H9 (cell line): ENCODE measurements at places on chromosomes 16 and 17. TPM values are rescaled to one million over a fixed set of nuclear protein-coding genes. Genes with fewer than 3 reads are reported as not detected.
A peak's percentile ranks its signal among the peaks of the same experiment; 100 is the strongest.

TSNAXIP1 gene
- total RNA-seq, result 1.1 and 1.3 TPM in 2 replicates

CHST5 gene
- 0.11 TPM in 1 of 2 replicates, not detected in the other for total RNA-seq

OTOP2 gene
- total RNA-seq, result 0.11 TPM in 1 of 2 replicates, not detected in the other

FHOD1 gene
- total RNA-seq, result 67.0 and 70.7 TPM in 2 replicates

ZNF232 gene
- total RNA-seq, result 44.7 and 46.4 TPM in 2 replicates

CCT6B gene
- 1.4 and 1.7 TPM in 2 replicates for total RNA-seq

KCNH6 gene
- 1.6 and 2.3 TPM in 2 replicates for total RNA-seq

GNAO1 gene
- total RNA-seq, result 16.9 and 17.0 TPM in 2 replicates

SCN4A gene
- total RNA-seq, result 5.0 and 5.8 TPM in 2 replicates

NFATC3 gene
- 31.6 and 33.0 TPM in 2 replicates for total RNA-seq

CDRT15 gene
- total RNA-seq, result not detected in 2 replicates

- DNase-seq, result no peak
Measured at GRCh38 chr16:64455275-64455674, 666.6 kb downstream of the CDH11 start.

- no peak for DNase-seq
Measured at GRCh38 chr17:59501690-59502089, 63.7 kb upstream of the DHX40 start.

DNA sequence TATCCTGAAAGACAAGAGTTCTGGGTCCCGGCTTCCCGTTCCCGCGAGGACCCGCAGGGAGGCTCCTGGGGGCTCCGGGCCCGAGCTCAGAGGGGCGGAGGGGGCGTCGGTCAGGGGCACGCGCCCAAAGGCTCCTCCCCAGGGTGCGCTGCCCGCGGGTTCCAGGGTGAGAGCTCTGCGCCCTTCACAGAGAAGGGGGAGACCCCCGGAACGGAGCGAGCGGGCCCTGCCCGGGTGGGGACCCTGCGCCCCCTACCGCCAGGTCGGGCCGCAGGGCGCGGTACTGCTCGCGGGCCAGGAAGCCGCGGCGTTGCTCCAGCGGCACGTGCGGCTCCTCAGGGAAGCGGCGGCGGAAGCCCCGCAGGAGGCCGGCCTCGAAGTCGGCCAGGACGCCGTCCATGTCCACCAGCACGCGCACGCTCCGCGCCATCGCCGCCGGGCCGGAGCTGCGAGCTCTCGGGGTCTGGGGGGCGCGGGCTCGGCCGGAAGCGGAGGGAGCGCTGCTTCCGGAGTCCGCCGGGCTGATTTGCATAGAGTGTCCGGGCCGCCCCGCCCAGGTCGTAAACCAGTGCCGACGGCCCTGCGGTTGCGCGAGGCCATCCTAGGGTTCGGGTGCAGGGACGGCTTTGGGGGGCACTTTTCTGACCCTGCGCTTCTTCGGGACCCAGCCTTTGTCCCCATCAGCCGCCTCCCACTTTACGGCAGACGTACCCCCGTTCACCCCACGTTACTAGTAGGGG lies at the start of gene NT5C:
Gene NT5C, minus strand, starts transcription at position 465 of the 740 bp plus-strand sequence. Its CDS starts 35 bp downstream, at position 430.
- DNase-seq, result peak; percentile 93

- DNase-seq, result no peak
Measured at GRCh38 chr16:83913245-83913633, 14.3 kb downstream of the MLYCD start.

- peak; percentile 71 for DNase-seq
Measured at GRCh38 chr16:47887496-47887895, 268.3 kb downstream of the ABCC12 start.

- DNase-seq, result no peak
Measured at GRCh38 chr16:62625326-62625725, 589.1 kb upstream of the CDH8 start.

DNA sequence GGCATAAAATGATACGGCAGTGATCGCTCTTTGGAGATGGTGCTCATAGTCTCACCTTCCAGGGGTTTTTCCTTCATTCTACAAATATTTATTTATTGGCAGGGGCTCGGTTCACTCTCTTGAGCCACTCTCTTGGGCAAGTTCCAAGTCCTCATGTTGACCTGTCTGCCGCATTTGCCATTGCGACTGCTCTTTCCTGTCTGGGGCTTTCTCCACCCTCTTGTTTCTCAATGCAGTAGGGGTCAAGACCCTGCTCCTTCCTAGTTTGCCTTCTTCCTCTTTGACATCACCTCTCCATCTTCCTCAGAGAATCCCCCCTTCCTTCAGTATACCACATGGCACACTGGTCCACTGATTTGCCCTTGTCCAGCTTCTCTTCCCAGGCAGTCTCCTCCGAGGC lies 21.9 kb upstream of the LRRC75A start:
- no peak for DNase-seq

GRCh38 chr17:6706499-6706898 lies 6.7 kb downstream of the SLC13A5 start:
- no peak for DNase-seq

DNA sequence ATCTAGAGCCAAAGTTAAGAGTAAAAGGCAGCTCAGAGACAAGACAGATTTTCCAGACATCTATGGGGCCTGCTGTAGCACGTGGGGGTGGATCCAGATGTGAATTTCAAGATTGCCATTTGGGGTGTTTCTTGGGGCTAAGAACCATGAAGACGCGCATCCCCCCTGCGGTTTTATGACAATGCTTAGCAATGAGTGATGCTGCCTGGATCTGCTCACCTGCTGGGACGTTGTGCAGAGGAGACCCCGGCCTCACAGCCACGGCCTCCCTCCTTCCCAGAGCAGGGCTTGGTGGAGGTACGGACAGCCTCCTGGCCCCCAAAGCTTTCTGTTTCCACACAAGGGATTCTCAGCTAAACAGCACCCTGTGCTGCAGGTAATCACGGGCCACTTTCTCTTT lies 151.5 kb upstream of the DYNLRB2 start:
- DNase-seq, result no peak

DNA sequence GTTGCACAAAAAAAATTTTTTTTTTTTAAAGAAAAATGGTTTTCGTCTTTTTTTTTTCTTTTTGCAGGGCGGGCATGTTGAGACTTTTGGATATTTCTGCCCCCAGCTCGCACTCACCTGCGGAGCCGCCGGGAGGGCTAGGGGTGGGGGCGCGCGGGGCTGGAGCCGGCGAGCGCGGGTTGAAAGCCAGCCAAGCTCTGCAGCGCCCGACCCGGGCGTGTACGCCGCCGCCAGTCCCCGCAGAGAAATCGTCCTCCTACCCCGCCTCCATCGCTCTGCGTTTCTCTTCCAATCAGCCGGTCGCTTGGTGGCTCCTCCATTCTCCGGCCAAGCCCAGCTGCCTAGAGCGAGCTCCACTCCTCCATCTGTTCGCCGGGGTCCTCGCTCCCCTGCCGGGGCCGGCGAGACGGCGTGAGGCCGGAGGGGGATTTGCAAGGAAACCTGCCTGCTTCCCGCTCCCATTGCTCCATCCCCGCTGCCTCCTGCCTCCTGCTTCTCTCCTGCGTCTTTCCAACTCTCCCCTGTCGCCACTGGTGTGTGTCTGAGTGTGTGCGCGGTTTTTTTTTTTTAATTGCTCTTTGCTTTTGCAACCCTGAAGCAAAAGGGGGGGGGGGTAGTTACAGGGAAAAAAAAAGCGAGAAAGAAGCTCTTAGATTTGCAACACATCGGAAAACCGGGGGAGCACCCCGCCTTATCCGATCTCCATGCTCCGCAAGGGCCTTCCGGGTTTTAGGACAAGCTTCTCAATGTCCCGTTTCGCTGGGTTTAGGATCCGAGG lies 1.8 kb upstream of the UBTF start:
- DNase-seq, result peak; percentile 84

- no peak for DNase-seq
Measured at GRCh38 chr16:8859913-8860881, 8.6 kb downstream of the CARHSP1 start.

- DNase-seq, result no peak
Measured at GRCh38 chr17:79859676-79860615, 20.7 kb upstream of the CBX4 start.

GRCh38 chr16:16183562-16183961 lies 39.7 kb downstream of the ABCC6 start:
- DNase-seq, result peak; percentile 61

- no peak for DNase-seq
Measured at GRCh38 chr16:61030616-61031015, 1005.6 kb downstream of the CDH8 start.

- no peak for DNase-seq
Measured at GRCh38 chr16:56279132-56279531, 87.8 kb downstream of the GNAO1 start.

- peak; percentile 47 for DNase-seq
Measured at GRCh38 chr17:6394055-6394606, 40.8 kb downstream of the AIPL1 start.

- DNase-seq, result no peak
Measured at GRCh38 chr17:32525122-32525521, 38.3 kb downstream of the CDK5R1 start.

DNA sequence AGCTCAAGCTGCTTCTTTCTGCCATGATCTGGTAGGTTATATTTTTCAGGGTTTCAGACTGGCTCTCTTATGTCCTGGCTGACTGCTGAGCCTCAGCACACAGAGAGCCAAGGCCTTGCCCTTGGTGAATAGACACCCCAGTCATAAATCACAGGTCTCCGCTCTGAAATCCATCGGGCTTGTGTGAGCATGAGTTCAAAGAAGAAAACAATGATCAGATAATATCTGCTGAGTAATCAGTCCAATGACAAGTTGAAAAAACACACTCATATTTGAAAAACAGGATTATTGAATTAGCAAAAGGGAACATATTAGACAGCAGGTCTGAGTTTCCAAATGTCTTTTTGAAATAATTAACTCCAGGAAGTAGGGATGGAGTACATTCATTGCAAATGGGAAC lies 51.1 kb upstream of the NDRG4 start:
- no peak for DNase-seq

DNA sequence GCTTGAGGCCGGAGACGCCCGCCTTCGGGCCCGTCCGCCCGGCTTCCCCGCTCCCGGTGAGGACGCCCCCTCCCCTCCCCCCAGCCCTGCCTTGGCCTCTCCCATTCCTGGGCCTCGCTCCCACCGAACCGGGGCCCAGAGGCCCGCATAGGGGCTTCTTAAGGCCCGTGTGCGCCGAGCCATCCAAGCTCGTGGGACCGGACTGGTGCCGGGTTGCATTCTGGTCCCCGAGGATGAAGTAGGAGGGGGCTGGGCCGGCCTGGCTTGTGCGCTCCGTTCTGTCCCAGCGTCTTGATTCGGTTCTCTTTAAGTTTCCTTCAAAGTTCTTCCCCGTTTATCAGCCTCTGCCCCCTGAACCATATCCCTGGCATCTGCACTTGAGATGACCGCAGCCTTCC lies 488 bp downstream of the SENP3 start:
- no peak for DNase-seq

GRCh38 chr16:57601801-57602478 lies 26.5 kb upstream of the ADGRG1 start:
- no peak for DNase-seq

DNA sequence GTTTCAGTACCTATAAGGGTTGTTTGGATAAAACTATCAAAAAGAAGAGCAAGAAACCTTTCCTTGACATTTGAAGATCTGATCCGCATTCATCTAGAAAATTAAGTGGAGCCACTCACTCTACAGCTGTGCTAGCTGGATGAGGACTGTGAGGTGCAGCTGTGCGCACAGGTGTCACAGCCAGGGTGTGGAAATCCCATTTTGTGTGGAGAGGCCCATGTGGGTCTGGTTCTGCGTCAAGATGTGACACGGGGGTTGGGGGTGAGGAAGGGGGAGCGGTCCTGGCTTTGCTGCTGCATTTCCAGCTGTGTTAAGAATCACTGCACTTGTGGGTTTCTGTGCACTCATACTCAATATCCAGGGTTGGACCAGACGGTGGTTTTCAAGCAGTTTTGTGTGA lies 70.7 kb downstream of the CLEC16A start:
- DNase-seq, result no peak

- no peak for DNase-seq
Measured at GRCh38 chr16:89307421-89307805, 89.9 kb downstream of the ZNF778 start.

DNA sequence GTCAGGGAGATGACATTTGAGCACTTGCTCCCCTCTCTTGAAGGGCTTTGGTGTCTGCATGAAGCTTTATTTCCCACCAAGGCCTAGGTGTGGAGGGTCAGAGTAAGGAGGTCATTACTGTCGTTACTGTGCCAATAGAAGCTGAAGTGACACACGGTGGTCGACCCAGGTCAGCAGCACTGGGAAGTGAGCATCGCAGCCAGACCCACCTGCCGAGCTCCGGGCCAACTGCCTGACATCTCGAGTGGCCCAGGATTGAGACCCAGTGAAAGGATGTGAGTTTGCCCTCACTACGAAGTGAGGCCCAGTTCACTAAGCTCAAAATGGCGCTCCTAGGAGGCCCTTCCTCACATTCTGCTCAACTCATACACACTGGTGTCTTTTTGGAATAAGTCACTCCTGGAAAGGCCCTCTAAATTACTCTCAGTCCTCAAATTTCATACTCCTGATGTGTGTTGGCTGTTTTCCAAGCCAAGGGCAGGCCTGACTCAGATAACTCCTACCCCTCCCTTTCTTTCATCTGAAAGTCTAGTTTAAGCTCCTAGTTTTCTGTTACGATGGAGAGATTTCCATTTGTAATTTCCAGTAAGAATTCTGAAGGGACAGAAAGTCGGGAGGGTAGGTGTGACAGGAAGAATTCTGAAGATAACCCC lies 200.4 kb downstream of the LGALS9B start:
- no peak for DNase-seq

DNA sequence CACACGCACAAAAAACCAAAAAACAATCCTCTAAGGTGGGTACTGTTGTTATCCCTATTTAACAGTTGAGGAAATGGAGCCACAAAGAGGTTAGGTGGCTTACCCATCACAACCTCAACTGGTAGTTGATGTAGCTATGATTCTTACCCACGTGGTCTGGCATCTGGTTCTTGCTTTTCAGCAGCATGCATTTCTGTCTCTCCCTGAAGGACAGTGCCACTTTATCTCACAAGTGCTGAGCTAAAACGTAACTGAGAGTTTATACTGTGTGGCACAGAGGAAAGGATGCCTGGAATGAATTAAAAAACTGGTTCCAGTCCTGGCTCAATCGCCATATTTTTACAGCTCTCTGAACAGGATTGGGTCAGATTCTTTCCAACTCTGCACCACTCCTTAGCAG lies 1.9 kb upstream of the CORO6 start:
- no peak for DNase-seq
